ENCODE measurements at places on chromosomes 2 and 18.

DNA sequence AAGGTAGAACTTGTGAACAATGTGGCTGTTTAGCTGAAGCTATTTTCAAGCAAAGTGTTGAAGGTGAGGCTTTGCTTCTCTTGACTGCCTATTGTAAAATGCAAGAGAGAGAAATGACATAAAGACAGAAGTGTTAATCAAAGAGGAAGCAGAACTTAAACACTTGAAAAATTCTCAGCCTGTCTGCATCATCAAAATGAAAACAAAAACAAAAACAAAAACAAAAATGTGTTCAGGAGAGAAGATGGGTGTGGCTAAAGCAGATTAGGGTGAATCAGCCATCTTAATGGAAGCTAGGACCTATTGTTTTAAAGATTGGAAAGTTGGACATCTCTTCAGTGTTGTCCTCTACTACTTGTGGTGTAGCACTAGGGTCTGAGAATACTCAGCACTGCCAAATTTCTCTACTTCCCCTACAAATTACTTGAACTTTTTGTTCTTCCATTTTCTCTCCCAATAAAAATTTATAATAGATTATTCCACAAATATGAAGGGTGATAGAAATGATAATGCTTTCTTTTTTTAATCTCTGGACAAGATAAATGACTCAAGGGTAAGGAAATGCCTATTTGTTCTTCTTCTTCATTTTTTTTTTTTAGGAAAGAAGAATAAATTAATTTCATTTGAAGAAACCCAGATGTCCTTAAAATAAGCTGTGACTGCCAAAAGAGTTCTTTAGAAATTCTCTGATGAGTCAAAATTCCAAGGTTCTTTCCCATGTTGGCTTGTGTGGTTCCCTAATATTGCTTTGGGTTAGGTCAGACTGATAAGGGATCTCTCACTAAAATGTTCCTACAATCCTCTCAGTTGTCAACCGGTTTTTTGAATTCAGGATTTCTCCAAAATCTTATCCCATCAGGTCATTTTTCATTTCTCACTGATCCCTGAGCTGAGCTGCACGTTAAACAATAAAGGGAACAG, 571.2 kb upstream of the ZEB2 start:
- DNase-seq, result no peak

GRCh38 chr2:23386339-23387220, 1.6 kb downstream of the KLHL29 start:
- DNase-seq, result no peak

GRCh38 chr18:65941482-65941881, 190.7 kb downstream of the CDH7 start:
- DNase-seq, result no peak

DNA sequence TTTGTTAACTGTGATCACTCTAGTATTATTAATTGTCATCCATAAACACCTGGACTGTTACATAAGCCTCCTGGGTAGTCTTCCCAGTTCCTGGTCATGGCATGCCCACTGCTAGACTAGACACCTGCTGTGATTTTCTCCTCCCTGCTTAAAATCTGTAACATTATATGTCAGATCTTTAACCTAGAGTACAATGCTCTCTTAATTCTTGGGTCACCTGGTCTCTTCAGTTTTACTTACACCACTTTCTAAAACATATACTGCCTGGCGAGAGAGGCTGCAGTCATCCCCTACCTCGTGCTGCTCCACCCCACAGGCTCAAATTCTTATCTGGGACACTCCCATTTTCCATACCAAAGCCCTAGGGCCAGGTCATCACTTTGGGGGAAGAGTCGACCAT, 161.3 kb downstream of the CDH2 start:
- no peak for DNase-seq

DNA sequence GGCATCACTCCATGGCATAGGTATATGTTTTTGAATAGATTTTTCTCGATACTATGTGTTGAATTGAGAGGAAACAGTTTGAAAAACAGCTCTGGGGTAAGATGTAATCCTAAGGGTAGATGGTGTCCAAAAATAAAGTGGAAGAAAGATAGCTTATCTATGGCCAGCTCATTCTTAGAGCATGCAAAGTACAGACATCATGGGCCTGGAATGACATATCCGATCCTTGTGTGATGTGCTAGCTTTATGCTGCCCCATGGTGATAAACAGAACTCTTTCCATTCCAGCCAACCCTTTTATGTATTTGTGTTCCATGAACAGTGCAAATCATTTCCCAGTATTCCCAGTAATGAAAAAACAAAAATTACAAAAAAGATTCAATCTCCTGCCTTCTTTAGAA, 390.2 kb upstream of the NXPH2 start:
- DNase-seq, result no peak

DNA sequence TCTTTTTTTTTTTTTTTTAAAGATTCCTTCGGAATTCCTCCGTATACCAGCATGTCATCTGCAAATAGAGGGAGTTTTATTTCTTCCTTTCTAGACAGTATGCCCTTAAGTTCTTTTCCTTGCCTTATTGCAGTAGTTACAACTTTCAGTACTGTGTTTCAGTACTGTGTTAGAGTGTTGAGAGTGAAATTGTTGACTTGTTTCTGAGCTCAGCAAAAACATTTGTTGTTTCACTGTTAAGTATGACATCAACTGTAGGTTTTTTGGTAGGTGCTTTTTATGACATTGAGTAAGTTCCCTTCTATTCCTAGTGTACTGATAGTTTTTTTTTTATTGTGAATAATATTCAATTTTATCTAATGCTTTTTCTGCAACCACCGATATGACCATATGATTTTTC, 43.9 kb downstream of the ACVR2A start:
- DNase-seq, result no peak

DNA sequence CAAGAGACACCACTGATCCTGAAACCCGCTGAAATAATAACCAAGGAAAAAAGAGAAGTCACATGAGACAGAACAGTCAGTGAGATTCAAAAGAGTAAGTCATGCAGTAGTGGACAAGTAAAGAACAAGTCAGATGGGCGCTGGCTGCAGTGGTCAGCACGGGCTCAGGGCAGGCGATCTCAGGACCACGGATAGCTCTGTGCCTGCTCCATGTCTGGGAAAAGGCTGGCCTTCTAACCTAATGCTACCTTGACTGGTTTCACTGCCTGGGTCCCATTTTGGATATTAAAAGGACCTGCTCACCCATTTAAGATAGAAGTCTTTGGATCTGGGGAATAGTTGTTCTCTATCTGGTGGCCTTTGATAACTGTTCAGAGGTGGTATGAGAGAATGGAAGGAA, 61.7 kb upstream of the LCLAT1 start:
- DNase-seq, result no peak

DNA sequence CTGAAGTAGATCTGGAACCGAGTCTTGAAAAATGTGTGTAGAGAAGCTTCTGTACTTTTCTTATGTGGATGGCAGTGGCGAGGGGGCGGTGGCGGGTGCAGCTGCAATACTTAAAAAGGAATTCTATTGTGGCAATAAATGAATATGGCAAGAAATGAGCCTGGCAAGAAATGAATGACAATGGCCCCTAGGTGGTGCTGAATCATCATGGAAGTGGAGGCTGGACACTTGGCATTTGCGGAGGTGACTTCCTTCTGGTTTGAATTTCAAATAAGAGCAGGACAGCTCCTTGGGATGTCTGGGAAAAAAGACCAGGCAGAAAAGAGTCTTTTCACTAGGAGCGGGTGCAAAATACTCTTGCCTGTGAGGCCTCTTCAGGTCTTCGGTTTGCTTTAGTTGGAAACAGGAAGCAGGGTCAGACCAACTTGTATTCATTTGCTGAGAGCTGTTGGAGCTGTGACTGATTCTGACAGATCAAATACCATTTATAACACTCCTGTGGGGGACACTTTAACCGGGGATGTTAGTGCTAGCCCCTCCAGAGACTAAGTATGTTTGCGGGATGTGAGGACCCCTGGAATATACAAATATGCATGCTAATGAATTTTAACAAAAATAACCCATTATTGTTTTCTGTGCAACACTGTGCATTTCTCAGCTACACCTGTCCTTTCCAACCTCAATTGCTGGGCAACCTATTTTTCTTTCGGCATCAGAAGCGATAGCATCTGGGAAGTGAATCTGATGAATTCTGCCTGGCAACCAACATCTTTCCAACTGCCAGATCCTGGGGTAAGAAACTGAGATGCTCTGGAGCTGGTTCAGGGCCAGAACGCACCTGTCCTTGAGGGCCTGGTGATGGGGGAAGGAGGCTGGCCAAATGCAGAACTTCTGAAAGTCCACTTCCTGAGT, 35.4 kb downstream of the FASTKD2 start:
- peak; percentile 50 for DNase-seq

DNA sequence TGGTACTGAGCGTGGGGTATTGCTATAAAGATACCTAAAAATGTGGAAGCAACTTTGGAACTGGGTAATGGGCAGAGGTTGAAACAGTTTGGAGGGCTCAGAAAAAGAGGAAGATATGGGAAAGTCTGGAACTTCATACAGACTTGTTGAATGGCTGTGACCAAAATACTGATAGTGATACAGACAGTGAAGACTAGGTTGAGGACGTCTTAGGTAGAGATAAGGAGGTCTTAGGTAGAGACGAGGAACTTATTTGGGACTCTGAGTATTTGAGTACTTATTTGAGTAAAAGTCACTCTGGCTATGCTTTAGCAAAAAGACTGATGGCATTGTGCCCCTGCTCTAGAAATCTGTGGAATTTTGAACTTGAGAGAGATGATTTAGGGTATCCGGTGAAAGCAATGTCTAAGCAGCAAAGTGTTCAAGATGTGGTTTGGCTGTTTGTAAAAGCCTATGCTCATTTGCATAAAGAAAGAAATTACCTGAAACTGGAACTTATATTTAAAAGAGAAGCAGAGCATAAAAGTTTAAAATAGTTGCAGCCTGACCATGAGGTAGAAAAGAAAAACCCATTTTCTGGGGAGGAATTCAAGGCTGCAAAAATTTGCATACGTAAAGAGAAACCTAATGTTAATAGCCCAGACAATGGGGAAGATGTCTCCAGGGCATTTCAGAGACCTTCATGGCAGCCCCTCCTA, 219.6 kb downstream of the PDE1A start:
- DNase-seq, result no peak

DNA sequence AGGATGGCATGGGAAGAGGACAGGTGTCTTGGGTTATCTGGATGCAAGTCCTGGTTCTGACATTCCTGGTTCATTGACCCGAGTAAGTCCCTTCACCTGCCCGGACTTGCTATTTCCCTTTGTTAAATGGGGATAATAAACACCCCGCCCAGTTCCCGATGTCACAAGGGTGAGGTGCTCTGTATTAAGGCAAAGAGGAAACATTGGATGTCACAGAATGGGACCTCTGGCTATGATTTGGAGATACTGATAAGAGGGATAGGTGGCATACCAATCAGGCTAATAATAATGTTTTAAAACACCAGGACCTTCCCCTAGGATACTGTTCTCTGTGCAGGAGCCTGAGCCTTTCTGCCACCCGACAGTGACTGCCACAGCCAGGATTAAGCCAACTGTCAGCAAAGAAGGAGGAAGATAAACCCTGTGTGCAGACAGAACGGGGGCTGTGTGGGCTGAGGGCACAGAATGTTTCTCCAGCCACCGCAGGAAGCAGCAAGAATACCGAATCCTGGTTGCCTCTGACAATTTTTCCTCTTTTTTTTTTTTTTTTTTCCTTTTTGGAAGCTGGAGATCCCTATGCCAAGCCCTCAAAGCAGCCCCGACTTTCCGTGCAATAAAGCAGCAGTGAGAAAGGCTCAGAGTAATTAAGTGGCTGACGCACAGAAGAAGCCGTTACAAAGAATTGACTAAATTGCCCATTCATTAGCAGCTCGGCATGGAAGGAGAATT, 336.6 kb downstream of the SMAD2 start:
- no peak for DNase-seq

- no peak for DNase-seq
Measured at GRCh38 chr2:229641676-229642075, 72.7 kb downstream of the DNER start.

DNA sequence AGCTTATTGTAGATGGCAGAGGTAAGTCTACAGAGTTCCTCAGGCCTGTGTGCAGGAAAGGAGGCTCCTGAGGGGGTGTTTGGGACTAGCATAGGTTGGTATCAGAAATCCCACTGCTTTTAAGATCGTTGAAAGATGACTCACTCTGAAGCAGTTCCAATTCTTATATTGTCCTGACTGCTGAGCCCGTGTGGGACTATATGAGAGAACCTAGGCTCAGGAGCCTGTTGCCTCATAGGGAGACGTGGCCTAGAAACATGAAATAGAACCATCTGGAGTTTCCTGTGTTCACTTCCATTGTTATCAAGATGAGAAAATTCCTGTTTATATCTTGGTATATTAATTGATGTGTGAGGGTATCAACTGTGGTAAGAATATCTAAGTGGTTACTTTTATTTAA, 5.7 kb downstream of the CCT7 start:
- no peak for DNase-seq

GRCh38 chr2:132691556-132691955, 21.6 kb upstream of the LYPD1 start:
- DNase-seq, result no peak

GRCh38 chr2:231308631-231309428, 86.7 kb upstream of the B3GNT7 start:
- no peak for DNase-seq

DNA sequence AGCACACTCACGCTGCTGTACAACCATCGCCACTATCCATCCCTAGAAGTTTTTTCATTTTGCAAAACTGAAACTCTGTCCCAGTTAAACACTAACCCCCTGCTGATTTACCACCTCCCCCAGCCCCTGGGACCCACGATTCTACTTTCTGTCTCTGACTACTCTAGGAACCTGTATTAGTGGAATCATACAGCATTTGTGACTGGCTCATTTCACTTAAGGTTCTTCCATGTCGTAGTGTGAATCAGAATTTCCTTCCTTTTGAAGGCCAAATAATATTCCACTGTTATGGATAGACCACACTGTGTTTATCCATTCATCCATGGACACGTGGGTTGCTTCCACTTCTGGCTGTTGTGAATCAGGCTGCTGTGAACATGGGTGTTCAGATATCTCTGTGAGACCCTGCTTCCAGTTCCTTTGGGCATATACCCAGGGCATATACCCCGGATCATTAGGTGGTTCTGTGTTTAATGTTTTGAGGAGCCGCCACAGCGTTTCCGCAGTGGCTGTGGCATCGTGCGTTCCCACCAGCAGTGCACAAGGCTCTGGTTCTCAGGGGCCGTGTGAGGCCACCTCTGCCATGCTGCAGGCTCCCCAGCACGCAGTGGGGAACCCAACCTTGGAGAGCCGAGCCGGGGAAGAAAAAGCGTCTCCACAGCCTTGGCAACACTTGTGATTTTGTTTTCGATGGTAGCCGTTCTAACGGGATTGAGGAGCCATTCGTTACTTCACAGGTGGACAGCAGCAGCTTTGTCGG, 10.1 kb downstream of the RAMP1 start:
- no peak for DNase-seq

DNA sequence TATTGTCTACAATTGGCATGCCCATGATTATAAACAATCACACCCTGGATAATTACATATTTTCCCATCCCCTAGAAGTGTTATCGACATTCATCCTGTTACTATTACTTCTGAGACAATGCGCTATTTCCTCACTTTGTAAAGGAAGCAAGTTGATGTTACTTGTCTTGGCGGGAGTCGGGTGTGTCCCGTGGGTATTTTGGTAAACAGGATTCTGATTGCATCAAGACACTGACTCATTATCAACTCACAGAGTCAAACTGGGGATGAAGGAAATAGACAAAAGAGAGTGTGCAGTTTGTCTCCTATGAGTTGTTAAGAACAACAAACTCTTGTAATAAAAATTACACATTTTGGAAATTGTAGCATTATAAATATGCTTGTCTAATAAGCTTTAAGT, 142.7 kb downstream of the GALR1 start:
- DNase-seq, result no peak
